Muscle of back (tissue), 13 donors: ENCODE measurements at places on chromosomes 5 and 9.
A peak's percentile ranks its signal among the peaks of the same experiment; 100 is the strongest.

- DNase-seq, result peak; percentile 93
Observed at GRCh38 chr9:32550562-32551275, 1.4 kb upstream of the SMIM27 start.

GRCh38 chr9:121399883-121400607 is 30.0 kb upstream of the STOM start:
- DNase-seq, result peak; percentile 76

- DNase-seq, result no peak
Observed at GRCh38 chr5:154390746-154391359, 54.9 kb upstream of the SAP30L start.

GRCh38 chr5:154756009-154756867 is 1.1 kb downstream of the LARP1 start:
- no peak for DNase-seq

DNA sequence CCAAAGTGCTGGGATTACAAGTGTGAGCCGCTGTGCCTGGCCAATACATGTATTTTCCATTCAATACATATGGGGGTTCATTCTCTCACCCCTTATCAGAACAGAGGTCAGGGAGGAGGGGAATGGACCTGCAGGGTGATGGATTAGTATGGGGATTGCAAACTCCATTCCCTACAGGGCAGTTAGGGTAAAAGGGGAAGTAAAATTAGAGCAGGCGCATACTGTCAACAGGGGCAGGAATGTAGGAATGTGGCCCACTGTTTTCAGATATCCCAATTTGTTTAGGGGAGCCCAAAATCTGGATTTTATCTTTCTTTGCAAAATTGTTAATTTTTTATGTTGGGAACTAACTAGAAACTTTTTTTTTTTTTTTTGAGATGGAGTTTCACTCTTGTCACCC is 46.4 kb upstream of the SLC44A1 start:
- no peak for DNase-seq

GRCh38 chr5:59132131-59132530 is 549.3 kb downstream of the RAB3C start:
- DNase-seq, result no peak
